ENCODE measurements at places on chromosomes 12 and 14.

DNA sequence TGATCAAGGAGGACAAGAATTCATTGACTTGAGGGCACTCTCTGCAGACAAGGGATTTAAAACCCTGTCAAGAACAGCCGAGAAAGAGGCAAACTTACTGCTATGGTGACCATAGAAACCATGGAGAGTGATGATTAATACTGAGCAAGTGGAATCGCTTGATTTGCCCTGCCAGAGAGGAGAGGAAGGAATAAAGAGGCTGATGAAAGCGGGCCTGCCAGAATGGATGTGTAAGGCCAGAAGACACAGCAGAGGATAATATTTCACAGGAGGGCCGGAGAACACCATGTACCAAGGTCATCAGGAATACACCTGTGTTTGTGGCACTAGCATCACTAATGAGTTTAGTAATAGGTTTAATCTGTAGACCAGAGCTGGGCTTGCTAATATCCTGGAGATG is 221.8 kb upstream of the DCN start:
- no peak for DNase-seq

DNA sequence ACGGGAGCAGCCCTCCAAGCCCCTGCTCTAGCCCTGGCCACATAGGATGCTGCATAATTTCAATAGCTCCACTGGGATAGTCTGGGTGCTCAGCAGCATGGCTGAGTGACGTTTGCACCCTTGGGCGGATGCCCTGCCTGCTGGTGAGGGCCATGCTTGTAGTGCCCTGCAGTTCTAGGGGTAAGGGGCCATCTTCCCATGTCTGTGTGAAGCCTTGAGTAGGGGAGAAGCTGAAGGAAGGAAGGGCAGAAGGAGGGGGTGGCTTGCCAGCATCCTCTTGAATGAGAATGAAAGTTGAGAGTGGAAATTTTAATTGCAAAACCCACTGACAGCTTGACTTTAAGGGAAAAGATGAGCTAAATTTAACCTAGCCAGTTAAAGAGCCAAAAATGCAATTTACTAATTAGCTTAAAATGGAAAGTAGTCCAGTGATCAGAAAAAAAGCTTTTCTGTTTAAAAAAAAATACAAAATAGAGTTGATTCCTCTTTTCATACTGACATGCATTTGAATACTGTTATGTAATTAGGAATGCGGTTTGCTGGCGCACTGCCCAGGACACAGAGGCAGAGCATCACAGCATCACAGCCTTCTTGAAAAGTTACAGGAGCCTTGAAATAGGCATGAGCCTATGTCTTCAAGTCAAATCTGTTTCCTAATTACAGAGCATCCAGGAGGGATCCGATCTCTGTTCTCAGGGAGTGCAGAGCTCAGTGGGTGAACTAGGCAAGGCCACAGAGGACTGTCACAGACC is 18.5 kb upstream of the EML1 start:
- DNase-seq = no peak

- no peak for DNase-seq
Measured at GRCh38 chr12:44689587-44689986, 186.5 kb downstream of the NELL2 start.

GRCh38 chr14:70904373-70904772 is 2.9 kb upstream of the PCNX1 start:
- no peak for DNase-seq

DNA sequence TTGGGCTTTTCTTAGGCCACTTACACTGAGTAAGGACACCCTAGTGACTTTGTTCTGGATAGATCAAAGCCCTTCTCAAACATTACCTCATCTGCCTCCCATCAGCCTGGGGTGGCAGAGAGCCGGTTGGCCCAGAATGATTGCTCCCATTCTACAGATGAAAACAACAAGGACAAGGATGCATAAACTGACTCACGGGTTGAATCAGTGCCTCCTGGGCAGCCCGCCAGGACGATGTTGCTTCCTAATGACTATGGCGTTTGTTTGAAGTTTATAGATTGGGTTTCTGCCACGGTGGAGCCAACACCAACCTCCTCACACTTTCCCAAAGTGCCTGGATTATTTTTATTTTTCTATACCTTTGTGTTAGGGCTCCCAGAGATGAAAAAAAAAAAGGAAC is 3.6 kb upstream of the VRK1 start:
- DNase-seq = no peak

- DNase-seq = no peak
Measured at GRCh38 chr12:22935090-22935489, 310.1 kb downstream of the ETNK1 start.

- DNase-seq = no peak
Measured at GRCh38 chr12:77060136-77060882, 5.1 kb downstream of the E2F7 start.

DNA sequence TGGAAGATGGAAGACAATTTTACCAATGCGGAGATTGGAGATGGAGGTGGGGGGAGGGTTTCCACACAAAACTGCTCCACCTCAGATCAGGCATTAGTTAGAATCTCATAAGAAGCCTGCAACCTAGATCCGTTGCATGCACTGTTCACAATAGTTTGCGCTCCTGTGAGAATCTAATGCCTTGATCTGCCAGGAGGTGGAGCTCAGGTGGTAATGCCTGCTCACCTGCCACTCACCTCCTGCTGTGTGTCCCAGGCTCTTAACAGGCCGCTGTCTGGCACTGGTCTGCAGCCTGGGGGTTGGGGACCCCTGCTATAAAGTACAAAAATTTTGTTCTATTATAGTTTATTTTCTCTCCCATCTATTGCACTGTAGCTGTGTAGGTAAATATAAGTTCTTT is 84.9 kb upstream of the FOXG1 start:
- no peak for DNase-seq
